Esophagus mucosa (tissue), 1 donor: ENCODE measurements at places on chromosomes 11 and 22. TPM values are rescaled to one million over a fixed set of nuclear protein-coding genes. Genes with fewer than 3 reads are reported as not detected.

Gene PHF21B
- total RNA-seq, result not detected

Gene OR8G1
- not detected for total RNA-seq

Gene UBXN1
- 65.6 TPM for total RNA-seq

Gene NPTXR
- total RNA-seq, result 0.44 TPM

Gene TMEM191B
- 3.0 TPM for total RNA-seq

Gene HEPACAM
- not detected for total RNA-seq

Gene CHRM1
- not detected for total RNA-seq

Gene LIPT2
- 2.4 TPM for total RNA-seq

Gene IRF7
- total RNA-seq, result 19.5 TPM
